Activated T-helper 17 cell treated with anti-CD3 and anti-CD28 coated beads, Interleukin-2, amount 50 U/mL, for 72 hours (primary cell): ENCODE measurements at places on chromosomes 3 and 15.

GRCh38 chr15:31272558-31273257 lies 53.9 kb upstream of the KLF13 start:
- ATAC-seq: no peak

DNA sequence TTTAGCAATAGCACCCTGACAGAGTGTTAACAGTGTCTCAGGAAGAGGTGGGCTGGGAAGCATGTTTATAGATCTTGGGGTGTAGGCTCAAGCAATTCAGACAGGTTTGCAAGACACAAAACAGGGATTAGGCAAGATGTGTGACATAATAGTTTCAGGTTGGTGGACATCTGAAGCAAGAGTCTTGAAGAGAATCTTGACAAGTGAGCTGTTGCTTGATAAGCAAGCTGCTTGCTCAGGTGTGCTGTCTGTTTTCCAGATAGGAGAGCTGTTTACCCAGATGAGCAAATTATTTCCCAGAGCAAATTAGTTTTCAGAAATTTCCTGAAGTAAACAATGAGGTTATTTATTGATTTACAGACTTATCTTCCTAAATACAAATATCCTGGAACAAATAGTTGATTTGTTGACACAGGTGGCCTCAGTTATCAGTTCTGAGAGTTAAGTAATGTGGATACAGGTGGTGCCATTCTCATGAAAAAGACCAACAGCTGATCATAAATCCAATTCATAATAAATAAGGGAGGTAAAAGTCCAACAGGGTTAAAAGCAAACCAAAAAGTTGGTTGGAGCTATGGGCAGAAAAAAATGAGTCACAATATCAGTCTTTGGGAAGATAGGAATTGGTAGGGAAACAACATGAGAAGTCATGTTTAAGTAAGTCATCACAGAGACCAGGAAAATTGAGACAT lies 437.3 kb downstream of the TBL1XR1 start:
- no peak for ATAC-seq

GRCh38 chr15:68503791-68504680 lies 72.1 kb upstream of the ITGA11 start:
- ATAC-seq: no peak

GRCh38 chr3:12328132-12328836 lies 39.4 kb downstream of the PPARG start:
- ATAC-seq: no peak

DNA sequence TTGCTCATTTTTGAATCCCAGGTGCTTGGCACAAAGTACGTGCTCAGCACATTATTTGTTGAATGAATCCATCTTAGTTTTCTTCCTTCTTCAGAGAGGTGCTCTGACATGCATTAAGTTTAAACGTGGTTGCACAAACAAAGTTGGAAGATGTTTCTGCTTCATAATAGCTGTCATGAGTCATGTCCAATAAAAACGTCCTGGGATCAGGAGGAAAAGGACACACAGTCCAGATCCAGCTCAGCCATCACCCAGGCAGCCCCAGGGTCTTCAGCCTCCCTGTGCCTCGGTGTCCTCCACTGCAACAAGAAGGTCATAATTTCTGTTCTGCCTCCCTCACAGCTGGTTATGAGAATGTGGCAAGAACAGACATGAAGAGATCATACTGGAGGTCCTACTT lies 55.4 kb downstream of the CCNL1 start:
- ATAC-seq: no peak

GRCh38 chr3:52756141-52756540 lies 14.6 kb downstream of the NEK4 start:
- ATAC-seq: no peak

DNA sequence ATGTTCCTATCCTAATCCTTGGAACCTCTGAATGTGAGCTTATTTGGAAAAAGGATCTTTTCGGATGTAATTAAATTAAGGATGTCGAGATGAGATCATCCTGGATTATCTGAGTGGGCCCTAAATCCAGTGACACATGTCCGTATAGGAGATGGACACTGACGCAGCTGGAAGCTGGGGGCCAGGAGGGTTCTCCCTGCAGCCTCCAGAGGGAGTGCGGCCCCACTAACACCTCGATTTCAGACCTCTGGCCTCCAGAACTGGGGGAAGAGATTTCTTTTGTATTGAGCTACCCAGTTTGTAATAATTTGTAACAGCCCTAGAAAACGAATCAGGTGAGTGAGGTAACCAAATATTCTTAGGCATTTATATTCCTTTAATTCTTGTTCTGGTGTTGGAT lies 2.5 kb downstream of the DNAJB8 start:
- ATAC-seq: no peak

- ATAC-seq: no peak
These were observed 109.6 kb upstream of the LMOD3 start for GRCh38 chr3:69231929-69232440.

GRCh38 chr15:38453971-38454695 lies at the start of gene FAM98B:
Gene FAM98B, plus strand, starts transcription at chr15:38454127. Its CDS starts 35 bp downstream, at chr15:38454162.
- peak; percentile 96 for ATAC-seq

GRCh38 chr3:139216958-139217357 lies 126.9 kb upstream of the MRPS22 start:
- ATAC-seq: no peak

- no peak for ATAC-seq
These were observed 135.6 kb downstream of the TPRA1 start for GRCh38 chr3:127454968-127455367.

GRCh38 chr3:64809086-64809485 lies 121.3 kb upstream of the ADAMTS9 start:
- no peak for ATAC-seq

DNA sequence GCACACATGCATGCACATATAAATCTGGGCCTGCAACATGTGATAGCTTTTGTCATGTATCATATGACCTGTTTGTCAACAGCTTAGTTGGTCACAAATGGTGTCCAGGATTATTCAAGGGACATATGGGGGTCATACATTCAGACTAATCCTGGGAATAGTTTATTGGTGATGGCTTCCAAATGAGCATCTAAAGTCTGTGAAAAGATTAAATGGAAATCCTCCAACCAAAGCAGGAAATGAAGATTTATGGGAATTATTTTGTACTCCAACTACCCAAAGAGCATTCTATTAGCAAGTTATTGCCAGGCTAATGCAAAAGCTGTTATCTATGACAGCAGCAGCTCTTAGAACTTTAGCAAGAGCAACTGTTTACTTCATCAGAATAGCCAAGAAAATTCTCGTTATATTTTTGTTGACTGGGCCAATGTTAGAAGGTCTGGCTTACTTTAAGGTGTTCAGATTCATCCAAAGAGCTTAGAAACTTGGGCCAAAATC lies 7.1 kb downstream of the FSTL1 start:
- no peak for ATAC-seq

DNA sequence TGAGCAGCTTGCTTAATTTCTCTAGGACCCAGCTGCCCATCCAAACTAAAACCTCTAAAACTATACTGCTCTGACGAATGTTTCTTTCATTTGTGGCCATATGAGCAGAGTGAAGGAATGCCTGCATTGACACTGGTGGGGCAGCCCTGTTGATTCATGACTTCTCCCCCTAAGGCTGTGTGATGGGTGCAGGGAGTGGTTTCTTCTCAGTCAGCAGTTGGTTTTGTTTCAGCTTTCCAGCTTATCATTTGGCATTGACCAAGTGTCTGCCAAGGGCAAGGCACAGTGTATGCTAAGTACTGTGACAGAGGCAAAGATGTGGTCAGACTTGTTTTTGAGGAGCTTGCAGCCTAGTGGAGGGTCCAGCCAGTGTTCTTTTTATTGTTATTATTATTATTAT lies 4.7 kb downstream of the ABHD6 start:
- ATAC-seq: no peak
